NCI-H146 (cell line): ENCODE measurements at places on chromosomes 16 and 17.

DNA sequence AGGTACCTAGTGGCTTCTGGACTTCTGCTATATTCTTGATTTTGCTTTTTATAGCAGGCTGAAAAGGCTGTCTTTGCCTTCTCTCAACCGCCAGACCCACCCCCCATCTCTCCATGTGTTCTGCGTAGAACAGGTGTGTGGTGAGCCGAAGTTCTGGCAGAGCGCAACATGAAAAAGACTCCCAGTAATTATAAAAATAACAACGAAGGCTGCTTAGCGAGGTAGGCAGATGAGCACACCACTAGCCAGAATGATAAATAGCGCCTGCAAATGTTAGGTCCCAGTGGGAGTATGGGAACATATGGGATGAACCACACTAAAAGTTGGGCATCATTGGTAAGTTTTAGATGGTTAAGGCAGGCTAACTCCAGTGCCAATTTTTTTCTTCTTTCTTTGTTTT lies 14.0 kb upstream of the RBFOX1 start:
- peak; percentile 4 for DNase-seq

- no peak for DNase-seq
These were observed 20.5 kb downstream of the TCF25 start for GRCh38 chr16:89893642-89894548.

GRCh38 chr16:75228143-75228976 lies 9.6 kb downstream of the CTRB1 start:
- no peak for DNase-seq

DNA sequence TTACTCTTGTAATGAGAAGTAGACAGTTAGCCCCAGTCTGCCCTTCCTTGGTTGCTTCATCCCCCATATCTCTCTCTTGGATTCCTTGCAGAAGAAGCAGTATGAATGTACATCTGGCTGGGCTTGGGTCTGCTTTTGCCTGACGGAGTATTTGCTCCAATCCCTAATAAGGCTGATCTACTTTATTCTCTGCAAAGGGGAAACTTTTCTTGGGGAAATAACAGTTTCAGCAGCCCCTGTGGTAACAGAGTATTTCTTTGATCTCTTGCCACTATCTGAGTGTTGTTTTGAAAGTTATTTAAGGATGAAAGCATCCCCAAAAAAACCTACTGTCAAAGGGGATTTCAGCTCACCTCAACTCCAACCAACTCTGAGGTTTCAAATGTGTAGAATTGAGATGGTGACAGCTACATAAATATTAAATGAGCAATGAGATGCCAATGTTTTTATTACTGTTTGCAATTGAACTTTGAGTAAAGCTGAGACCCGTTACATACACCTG lies 168.9 kb upstream of the NOG start:
- no peak for DNase-seq

DNA sequence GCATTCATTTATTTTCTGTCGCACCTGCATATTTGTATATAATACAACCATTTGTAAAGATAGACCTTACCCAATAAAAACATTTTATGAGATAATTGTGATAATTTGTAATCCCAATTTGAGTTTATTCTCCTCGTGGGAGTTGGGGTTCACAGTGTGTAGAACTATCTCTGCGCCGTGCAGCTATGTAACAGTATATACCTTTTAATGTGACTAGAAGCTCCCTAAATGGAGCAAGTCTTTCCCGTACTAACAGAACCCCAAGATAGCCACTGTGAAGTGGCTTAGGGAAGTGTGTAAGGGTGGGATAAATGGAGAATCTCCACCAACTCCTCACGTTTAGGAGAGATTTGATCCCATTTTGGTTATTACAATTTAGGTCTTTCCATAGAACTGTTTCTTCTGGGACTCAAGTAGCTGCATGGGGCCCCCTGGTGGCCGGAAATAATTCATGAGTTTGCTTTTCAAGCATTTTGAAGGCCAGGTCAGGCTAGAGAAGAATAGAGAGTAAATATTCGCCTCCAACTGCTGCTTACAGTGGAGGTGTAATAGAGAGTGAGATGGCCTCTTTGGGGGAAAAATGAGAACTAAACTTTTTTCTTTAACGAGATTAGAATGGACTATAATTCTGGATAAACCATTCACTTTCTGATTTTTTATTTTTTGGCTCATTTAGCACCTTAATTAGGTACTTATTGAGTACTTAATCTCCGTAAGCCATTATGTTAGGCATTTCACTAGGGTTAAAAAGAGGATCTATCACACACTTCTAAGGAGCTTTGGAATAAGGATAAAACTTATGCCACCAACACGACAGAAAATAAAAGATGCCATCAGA lies 4.5 kb downstream of the TMEM100 start:
- DNase-seq = peak; percentile 36

DNA sequence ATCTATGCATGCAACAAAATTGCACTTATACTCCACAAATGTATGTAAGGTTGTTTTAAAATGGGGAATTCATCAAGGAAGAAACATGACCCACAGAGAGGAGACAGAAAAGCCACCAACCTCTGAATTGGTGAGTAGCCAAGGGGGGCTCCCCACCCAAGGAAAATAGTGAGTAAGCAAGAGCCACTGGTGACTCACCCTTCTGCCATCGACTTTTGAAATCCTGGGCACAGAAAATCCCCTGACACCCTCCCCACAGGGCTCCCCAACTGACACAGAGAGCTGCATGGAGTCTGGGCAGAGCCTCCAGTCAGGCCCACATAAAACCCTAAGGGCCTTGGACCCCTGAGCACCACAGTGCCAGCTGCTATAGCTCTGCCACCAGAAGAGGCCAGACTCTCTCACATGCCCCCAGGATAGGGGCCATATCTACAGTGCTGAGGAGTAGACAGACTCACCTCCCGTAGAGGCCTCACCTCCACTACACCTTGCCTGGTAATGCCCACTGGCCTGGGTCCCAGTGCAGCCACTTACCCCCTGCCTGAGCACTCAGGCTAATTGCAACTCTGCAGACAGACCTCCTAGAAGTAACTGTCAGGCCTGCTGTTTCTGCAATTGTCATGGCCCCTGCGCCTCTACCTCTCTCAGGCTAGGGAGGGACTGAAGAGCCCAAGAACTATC lies 244.7 kb upstream of the WSB1 start:
- no peak for DNase-seq

GRCh38 chr17:73290399-73291259 lies 21.2 kb downstream of the CDC42EP4 start:
- DNase-seq = no peak

- no peak for DNase-seq
These were observed 58.0 kb downstream of the AIPL1 start for GRCh38 chr17:6376931-6377361.

- peak; percentile 96 for DNase-seq
These were observed 164.4 kb upstream of the GSE1 start for GRCh38 chr16:85448557-85449190.

DNA sequence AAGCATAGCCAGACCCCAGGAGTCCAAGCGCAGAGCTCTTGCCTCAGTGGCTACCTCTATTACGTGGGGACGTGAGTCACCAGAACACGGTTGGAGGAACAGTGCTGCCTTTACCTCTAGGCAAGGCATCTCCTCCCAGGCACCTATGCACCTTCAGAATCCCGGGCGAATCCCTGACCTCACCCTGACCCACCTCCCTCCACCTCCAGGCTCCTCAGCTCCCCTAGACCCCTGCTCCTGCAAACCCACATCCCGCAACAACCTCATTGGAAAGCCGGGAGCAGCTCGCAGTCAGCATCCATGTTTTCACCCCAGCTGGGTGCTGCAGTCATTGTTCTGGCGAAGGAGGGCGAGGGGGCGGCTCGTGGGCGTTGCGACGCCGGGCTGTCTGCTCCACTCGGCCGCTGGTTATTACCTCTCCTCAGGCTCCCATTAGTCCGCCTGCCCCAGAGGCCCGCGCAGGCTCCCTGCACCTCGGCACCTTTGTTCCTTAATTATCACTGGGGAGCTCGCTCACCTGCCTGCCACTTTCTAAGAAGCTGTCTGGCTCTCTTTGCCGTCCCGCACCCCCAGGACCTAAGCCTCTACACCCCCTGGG lies 24.6 kb upstream of the DLX4 start:
- peak; percentile 32 for DNase-seq

- peak; percentile 81 for DNase-seq
These were observed 3.8 kb upstream of the HAP1 start for GRCh38 chr17:41738077-41738800.
